ENCODE measurements at places on chromosomes 11 and 22.

DNA sequence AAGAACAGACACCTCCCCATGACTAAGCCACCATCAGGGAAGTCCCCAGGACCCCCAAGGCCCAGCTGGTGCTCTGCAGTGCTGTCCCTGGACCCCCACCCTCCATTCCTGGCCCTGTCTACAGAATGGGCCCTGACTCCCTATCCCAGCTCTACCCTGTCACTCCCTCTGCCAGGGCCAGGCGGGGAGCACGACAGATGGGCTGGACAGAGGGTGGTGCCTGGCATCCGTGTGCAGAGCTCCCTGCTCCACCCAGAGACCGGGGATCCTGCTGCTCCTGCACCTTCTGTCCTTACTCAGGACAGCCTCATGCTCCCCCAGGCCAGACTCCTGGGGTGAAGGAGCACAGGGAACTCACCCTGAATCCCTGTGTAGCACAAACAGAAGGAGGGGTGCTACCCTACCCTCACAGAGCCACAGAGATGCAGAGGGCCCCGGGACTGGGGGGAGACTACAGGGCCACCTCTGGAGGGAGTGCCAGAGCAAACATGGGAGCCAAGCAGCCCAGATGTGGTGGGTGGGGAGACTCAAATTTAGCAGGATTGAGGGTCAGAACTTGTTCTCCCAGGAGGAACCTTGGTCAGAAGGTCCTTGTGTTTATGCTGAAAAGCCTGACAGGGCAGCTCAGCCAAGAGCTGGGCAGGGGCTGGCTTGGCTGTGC, 2.0 kb downstream of the ARVCF start:
- no peaks in the 10 kb centered on the region for H3K36me3 ChIP-seq
- no peaks in the 10 kb centered on the region for H3K4me1 ChIP-seq
- no peak overlapping the region for H3K27ac ChIP-seq

- H3K27me3 ChIP-seq: no peaks in the 10 kb centered on the region
- 0 out of 2 replicates have a peak, but pooled peaks cover 2% of the 10 kb centered on the region for H3K4me1 ChIP-seq
- DNase-seq: no peak
- H3K27ac ChIP-seq: no peak overlapping the region
Observed at GRCh38 chr22:30382340-30382739, 4.9 kb downstream of the RNF215 start.

GRCh38 chr22:48314073-48314472, 1513.6 kb downstream of the BRD1 start:
- no peak overlapping the region for H3K4me3 ChIP-seq
- no peaks in the 10 kb centered on the region for H3K27me3 ChIP-seq
- H3K4me1 ChIP-seq: no peaks in the 10 kb centered on the region
- DNase-seq: no peak

DNA sequence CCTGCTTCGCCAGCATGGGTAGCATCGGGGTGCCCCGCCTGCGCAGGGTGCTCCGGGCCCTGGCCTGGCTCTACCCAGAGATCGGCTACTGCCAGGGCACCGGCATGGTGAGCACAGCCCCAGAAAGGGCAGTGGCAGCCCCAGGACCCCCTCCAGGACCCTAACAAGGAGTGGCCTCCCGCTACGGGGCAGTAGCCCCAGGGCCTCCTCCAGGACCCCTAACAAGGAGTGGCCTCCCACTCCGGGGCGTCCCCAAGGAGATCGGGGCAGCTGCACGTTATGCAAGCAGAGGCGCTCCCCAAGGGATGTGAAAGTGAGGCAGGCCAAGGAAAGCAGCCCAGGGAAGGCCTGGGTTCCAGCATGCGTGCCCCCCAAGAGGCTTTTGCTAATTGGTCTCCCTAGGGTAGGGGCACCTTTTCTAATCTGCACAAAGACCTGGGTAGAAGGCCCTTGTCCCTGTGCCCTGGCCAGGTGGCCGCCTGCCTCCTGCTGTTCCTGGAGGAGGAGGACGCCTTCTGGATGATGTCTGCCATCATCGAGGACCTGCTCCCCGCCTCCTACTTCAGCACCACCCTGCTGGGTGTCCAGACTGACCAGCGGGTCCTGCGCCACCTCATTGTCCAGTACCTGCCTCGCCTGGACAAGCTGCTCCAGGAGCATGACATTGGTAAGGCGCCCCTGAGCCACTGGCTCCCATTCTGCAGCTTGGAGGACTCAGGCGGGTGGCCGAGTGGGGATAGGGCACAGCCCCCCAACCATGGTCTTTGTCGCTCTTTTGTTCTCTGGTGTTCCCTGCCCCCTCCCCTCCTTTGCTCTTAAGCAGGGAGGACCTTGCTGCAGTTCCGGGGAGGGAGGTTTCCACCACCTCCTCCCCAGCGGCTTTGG, 35.0 kb downstream of the SGSM3 start:
- no peaks in the 10 kb centered on the region for H3K27me3 ChIP-seq
- no peaks in the 10 kb centered on the region for H3K4me1 ChIP-seq
- H3K36me3 ChIP-seq: peaks cover 44% of the 10 kb centered on the region
- H3K4me3 ChIP-seq: no peak overlapping the region
